Activated CD4-positive, alpha-beta T cell treated with anti-CD3 and anti-CD28 coated beads, Interleukin-2, amount 50 U/mL, for 16 hours (primary cell): ENCODE measurements at places on chromosomes 6 and 20.
A peak's percentile ranks its signal among the peaks of the same experiment; 100 is the strongest.

- no peak for DNase-seq
Observed at GRCh38 chr6:147935656-147936055, 407.0 kb upstream of the SASH1 start.

DNA sequence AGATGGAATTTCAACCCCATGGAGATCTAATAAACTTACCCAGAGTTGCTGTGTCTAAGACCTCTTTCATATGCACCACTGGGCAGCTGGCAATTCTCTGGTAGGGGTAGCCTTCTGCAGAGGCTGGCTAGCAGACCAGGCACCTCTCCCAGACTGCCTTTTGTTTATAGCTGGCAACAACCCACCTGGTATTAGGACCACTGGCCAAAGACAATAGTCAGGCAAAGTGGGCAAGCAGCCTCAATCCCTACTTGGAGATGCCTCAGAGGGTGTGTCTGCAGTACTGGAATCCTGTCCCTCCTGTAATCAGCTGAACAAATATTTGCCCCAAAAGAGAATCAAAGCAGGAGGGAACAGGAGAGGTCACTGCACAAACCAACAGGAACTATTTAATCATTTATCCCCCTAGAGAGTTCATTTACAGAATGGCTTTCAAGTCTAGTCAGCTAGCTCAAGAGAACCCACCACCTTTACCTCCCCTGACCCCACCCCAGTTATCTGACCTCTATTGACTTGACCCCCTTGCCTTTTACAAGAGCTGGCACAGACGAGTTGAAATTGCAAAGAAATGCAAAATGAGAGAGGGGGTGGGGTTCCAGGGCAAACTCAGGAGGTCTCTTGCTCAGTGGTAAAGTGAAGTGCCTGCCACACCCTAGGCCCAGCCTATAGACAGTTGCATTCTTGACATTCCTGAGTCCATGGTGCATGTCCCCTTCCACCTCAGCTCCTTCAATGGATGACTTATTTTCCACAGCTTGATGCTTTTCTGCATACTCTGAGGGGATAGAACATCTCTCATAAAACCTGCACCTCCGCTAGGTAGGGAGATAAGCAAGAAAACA, 2.8 kb downstream of the BCL2L1 start:
- DNase-seq, result no peak

GRCh38 chr6:154933181-154933827, 61.8 kb upstream of the TIAM2 start:
- DNase-seq, result no peak

DNA sequence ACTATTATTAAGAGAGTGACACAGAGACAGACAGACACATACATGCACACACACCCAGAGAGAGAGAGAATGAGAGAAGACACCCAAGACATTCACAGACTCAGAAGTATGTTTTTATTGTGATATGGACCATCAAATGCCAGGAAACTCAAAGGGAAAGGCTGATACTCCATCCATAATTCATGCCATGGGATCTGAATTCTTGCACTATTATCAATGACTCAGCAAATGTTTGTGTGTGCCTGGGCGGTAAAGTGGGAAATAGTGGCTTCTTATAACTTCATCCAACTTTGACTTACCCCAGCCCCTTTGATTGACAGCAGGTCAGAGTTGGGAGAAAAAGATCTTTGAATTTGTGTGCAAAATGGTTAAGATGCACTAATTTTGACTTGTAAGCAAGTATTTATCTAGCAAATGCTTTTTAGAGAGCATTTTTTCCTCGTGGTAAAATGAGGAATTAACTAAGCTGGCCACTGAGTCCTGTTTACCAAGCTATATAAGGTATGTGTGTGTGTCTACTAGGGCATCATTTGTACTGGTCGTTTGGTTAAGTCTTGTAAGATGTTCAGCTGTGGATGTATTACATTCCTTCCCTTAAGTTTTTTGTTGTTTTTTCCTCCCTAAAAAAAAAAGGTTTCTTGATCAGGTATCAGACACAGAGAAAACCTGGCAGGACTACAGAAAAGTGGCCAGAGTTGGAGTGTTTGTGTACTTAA, 3.0 kb upstream of the CCN2 start:
- no peak for DNase-seq

- DNase-seq, result no peak
Observed at GRCh38 chr6:6744551-6744950, 156.0 kb downstream of the LY86 start.

DNA sequence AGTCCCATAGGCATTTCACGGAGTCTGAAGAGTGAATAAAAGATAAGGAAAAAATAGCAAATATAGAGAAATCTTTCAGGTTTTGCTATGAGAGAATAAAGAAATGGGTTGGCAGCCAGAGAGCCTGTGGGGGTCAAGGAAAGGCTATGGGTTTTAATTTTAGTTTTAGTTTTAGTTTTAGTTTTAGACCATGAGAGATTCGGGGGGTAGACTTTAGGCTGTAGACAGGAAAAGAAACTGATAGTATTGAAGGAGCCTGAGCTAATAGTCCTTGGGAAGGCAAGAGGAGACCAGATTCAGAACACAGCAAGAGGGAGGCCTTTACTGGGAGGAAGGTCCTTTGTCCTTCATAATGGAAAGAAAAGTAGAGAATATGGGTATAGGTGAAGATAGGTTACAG, 19.3 kb downstream of the DOP1A start:
- no peak for DNase-seq

- no peak for DNase-seq
Observed at GRCh38 chr20:5369629-5370028, 52.9 kb upstream of the PROKR2 start.

DNA sequence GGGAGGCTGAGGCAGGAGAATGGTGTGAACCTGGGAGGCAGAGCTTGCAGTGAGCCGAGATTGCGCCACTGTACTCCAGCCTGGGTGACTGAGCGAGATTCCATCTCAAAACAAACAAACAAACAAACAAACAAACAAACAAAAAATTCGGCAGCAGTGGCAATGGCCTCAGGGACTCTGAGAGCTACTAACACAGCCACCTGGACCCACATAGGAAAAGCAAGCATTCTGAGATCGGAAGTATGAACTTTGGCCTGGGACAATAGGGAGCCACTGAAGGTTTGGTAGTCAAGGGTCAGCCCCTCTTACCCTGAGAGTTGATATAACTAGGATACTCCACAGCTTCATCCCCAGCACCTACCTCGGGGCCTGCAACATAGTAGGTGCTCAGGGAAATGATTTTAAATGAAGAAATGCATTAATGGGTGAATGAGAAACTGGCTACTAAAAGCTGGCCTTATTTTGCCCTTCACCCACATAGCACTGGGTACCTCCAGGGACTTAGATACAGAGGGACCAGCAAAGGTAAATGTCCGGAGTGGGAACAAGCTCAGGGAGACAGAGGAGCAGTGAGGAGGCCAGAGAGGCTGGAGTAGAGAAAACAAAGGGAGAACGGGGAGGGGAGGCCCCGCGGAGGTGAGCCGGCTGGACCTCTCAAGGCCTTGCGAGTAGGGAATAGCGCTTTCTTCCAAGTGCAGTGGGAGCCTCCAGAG, 46.6 kb upstream of the PTGIS start:
- no peak for DNase-seq

DNA sequence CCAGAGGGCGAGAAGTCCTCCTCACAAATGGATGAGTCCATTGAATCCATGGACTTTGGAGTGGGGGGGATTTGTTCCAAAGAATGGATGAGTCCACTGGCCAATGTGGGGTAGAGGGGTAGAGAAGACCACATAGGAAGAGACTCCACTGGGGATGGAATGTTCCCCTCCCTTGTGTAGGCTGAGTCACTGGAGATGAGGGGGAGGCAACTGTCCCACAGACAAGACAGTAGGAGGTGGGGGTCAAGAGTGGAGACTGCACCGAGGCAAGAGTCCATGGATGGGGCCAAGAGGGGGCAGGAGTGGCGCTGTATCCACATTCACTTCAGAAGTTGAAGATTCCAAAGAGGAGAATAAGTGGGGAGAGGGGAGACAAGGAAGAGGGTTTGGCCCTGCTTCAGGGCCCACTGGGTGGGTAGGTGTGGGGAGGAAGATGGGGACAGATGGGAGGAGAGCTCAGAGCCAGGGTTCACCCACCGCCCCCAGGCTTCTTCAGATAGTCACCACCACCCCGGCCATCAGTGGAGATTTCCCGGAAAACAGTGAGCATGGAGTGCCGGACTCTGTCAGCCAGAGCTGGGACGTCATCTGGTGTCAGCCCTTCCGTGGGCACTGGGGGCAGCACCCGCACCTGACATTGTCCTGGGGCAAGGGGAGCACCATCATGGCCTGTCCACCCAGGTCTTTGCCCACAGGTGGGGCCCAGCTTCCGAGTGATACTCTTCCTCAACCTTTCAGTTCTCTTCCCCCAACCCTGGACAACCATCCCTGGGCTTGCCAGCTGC, 4.6 kb downstream of the EGFL8 start:
- DNase-seq, result no peak

- no peak for DNase-seq
Observed at GRCh38 chr6:14671261-14671681, 553.7 kb downstream of the CD83 start.

GRCh38 chr6:31178143-31179041, 7.9 kb upstream of the POU5F1 start:
- peak; percentile 61 for DNase-seq

DNA sequence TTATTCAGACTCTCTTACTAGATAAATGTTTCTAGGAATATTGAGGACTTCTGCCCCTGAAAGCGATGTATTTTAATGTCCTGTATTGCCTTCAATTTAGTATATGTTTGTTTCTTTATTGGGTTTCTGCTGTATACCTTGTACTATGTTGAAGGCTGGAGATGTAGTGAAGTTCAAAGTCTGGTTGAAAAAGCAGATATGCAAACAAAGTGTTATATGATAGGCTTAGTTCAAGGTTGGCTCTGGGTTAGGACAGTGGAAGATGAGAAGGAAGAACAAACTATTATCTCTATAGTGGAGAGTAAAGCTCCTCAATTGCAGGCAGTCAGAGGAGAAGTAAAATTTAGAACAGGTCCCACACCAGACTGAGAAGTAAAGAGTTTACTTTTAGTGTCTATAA, 36.3 kb upstream of the ADGRG6 start:
- DNase-seq, result no peak

- peak; percentile 54 for DNase-seq
Observed at GRCh38 chr6:41901882-41902519, 6.8 kb upstream of the USP49 start.

- no peak for DNase-seq
Observed at GRCh38 chr6:44696686-44697085, 309.2 kb downstream of the CDC5L start.

DNA sequence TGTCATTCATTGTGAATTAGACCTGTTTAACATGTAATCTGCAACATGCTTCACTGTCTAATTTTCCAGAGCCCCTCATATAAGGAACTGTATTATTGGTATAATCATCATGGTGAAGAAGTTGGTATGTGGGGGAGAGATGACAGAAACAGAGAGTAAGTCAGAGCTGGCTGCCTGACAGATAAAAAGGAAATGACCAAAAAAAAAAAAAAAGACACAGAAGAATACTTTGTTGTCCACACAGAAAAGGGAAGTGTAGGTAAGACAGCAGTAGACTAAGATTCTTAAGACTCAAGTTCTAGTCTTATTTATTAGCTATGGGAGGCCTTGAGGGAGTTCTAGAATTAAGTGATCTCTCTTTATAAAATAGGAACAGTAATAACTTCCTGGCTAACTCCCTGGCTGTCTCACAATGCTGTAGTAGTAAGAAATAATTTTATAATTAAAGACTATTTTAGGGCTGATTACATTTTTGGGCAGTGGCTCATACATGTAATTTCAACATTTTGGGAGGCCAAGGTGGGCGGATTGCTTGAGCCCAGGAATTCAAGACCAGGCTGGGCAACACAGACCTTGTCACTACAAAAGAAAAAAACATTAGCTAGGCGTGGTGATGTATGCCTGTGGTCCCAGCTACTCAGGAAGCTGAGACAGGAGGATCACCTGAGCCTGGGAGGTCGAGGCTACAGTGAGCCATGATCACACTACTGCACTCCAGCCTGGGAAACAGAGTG, 102.5 kb downstream of the PRL start:
- no peak for DNase-seq

DNA sequence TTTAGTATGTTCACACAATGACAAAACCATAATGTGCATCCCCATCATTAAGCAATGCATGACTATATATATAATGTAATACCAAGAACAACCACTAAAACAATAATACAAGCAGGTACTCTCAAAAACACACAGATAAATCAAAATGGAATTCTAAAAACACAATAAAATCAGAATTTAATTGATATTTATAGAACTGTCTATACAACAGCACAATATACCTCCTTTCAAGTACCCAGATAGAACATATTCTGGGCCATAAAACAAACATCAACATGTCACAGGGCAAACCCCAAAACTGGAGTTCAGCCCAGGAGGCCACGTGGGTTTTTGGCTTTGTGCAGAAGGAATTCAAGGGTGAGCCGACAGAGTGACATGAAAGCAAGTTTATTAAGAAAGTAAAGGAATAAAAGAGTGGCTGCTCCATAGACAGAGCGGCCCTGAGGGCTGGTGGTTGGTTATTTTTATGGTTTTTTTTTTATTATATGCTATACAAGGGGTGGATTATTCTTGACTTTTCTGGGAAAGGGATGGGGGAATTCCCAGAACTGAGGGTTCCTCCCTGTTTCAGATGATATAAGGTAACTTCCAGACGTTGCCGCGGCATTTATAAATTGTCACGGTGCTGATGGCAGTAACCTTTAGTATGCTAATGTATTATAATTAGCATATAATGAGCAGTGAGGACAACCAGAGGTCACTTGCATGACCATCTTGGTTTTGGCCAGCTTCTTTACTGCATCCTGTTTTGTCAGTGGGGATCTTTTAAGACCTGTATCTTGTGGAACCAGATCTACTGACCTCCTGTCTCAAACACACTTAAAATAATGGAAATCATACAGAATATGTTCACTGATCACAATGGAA, 5.6 kb downstream of the RAB23 start:
- no peak for DNase-seq

DNA sequence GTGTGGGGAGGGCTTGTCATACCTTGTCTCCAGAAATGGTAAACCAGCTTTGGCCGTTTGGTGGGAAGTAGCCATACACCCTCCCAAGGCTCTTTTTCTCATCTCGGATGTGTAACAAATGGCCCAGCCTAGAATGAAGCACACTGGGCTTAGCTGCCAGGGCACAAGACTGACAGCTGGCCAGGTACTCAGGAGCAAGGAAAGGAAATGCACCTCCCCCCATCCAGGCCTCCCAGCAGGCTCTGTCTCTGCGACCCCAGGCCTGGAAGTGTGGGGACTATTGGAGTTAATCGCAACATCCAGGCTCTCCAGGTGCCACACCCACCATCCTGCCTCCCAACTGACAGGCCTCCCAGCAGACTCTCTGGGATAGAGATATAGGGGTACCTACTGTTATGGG, 43.0 kb downstream of the MRS2 start:
- DNase-seq, result no peak

GRCh38 chr6:50362706-50363105, 313.0 kb upstream of the DEFB112 start:
- no peak for DNase-seq

GRCh38 chr20:4800676-4801449, 79.2 kb downstream of the PRND start:
- DNase-seq, result no peak

- no peak for DNase-seq
Observed at GRCh38 chr6:87858440-87858839, 156.4 kb upstream of the AKIRIN2 start.

DNA sequence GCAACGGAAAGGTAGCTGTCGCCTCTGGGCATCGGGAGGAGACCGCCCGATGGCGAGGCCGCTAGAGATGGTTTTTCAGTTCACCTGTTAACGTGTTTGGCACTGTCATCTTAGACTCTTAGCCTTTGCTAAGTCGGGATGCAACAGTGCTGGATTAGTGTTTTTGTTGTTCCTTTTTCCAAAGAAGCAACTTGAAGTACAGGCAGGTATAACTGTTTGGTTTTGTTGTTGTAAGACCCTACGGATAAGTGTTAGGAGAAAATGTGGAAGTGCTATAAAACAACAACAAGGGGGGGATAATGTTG, 723 bp downstream of the MANEA start:
- DNase-seq, result peak; percentile 12

- DNase-seq, result no peak
Observed at GRCh38 chr6:156833755-156834154, 56.6 kb downstream of the ARID1B start.
